Fibroblast of skin of right quadriceps (primary cell): ENCODE measurements at places on chromosomes 4 and X.

- DNase-seq = no peak
Measured at GRCh38 chr4:189071241-189071640, 869.4 kb upstream of the FRG1 start.

DNA sequence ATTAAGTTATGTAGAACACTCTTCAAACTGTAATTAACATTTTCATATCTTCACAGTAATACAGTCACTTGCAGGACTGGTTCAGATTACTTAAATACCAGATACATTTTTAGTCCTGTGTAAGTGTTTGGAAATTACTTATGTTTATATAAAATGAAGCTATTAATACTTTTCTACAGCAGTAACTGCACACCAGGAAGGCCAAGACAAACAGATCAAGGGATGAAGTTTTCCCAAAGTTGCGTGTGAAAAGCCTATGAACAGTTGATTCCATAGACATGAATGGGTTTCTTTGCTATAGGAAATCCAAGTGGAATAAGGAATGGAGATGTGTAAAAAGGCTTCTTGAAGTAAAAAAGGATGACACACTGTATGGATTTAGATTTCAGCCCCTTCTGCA lies 28.9 kb upstream of the DRP2 start:
- no peak for DNase-seq

DNA sequence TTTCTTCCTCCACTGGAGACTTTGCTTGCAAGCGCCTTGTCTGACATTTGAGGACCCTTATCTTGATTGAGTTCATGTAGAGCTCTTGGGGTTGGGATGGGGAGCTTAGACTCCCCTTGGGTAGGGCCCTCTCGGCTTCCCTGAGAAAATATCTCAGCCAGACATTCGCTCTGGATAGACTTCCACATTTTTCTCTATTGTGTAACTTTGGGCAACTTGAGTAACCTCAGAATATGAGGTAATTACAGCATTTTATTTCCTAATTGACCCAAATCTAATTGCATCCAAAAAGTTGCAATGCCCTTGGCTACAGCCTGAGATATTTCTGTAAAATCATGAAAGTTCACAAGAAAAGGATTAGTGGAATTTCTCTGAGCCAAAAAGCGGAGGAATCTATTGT lies 102.8 kb upstream of the MXRA5 start:
- peak; percentile 42 for DNase-seq

GRCh38 chr4:142222127-142222526 lies 585.7 kb downstream of the IL15 start:
- no peak for DNase-seq

DNA sequence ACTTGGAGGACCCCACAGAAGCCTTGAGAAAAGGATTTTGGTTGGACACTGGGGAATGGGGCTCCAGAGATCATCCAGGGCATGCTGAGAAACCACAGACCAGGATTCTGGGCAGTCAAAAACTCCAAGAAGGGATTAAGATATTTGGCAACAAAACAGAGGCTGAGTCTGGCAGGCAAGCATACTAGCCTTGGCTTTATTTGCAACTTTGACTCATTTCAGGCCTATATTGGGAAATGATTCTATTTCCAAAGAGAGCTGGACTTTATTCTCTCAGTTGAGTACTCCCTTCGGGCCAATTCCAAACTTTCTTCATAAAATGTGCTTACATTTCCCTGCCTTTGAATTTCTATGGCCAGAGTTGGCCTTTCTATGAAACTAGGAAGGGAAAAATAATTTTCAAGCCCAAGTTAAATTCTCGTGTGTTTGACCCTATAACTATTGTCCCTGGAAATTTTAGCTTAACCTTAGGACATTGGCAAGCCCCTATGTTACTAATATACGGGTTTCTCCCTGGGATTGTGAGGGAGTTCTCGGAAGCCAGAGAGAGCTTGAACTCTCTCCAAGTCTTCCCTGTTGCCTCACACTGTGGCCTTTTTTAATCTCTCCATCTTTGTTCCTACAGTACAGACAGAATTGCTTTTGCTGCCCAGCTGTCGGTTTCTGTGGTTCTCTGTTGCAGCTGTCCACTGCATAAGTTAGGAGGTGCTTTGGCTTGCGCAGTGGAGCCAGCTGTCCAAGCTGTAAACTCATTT lies 112.6 kb upstream of the FAM9A start:
- peak; percentile 55 for DNase-seq

- no peak for DNase-seq
Measured at GRCh38 chrX:98398542-98398941, 1514.8 kb downstream of the RPA4 start.

DNA sequence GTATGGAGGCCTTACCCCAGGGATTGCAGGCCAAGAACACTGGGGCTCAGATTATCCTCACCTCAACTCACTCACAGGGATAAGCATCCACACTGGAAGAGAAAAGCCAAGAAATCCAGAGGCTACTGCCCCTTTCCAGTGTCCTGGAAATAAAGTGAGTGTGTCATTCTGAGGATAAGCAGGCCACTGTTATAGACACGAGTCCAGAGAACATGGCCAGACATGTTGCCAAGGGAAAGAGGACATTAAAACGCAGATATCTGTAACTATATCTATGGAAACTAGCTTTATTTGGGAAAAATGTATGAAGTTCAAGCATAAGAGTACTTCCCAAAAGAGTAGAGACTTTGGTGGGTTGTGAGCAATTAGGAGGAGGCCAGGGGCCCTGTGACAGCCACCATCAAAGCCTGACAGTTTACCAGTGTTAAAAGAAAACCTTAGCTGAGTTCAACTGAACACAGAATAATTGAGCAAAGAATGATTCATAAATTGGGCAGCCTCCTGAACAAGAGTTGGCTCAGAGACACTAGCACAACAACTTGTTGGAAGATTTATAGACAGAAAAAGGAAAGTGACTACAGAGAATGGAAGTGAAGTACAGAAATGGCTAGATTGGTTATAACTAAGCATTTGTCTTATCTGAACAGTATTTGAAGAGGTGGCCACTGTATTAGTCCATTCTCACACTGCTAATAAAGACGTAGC lies 1222.2 kb downstream of the STIM2 start:
- no peak for DNase-seq

GRCh38 chr4:182346675-182347375 lies 103.6 kb downstream of the TENM3 start:
- DNase-seq = no peak

DNA sequence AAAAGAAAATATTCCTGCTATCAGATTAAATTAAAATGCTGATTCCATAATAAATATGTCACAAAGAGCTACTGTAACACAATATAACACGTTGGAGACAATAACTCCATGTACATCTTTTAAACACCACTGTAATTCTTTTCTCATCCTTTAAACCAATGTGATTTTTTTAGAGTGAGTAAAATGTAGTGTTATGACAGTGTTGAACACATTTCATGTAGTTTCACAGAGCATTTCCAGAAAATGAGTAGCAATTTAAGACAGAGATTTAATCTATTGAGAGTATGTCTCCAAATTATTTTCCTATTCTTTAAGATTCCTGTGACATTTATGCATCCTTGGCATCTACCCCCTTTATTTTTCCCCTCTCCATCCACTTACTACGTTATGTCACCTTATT lies 17.1 kb upstream of the PRRG1 start:
- no peak for DNase-seq

DNA sequence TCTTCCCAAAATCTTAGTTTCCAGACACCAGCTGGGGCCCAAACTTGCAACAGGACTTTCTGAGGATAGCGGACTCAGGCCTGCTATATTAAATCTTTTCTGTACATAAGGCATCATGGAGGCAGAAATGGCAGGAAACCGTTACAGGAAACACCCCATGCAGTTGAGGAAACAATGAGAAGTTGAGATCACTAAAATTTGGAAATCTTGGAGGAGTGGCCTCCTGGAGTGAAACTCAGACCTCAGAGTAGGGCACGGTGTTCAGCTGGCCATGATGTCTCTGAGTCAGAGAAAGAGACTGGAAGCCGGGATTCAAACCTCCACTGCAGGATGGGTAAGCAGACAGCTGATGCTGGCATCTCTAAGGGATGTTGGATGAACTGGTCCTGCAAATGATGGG lies 372.6 kb upstream of the CTSO start:
- DNase-seq = no peak

- no peak for DNase-seq
Measured at GRCh38 chrX:7223271-7223670, 75.3 kb upstream of the PUDP start.

GRCh38 chrX:44915361-44915868 lies 42.4 kb downstream of the KDM6A start:
- DNase-seq = no peak

DNA sequence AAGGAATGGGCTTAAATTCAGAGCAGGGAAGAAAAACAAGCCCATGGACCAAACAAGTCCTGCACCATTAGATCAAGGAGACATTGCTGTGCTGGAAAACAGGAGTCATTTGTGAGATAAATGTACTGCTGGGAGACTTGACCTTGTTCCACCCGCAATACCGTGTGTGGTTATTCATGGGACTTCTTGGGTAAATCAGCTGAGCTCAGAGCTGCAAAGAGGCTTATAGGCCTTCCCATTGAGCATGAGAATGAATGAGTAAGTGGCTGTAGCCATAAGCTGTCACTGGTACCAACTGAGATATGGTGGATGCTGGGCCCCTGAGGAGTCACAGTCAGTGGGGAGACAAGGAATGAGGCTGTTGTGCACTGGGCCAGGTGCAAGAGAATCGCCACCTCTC lies 2.3 kb upstream of the CYTL1 start:
- DNase-seq = no peak
